ENCODE measurements at places on chromosomes 4 and X. TPM values are rescaled to one million over a fixed set of nuclear protein-coding genes. Genes with fewer than 3 reads are reported as not detected.

DNA sequence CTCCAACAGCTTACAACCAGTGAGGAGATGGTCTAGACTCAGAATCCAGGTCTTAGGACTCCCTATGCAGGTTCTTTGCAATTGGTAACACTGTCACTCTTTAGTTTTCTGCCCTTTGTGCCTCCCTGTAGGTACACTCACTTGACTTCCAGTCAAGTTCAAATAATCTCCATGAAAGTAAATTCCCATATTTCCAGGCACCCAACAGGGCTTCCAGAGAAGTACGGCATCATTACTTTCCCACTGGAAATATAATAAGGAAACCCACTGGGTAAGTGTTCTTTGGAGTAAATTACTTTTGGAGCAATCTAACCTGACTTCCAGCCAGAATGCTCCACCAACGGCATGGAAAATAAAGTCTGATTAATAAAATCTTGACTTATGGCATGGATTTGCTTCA lies 338.9 kb downstream of the HNRNPD start:
- H3K4me3 ChIP-seq: no peak overlapping the region
- H3K27ac ChIP-seq: no peak overlapping the region
- H3K4me1 ChIP-seq: no peaks in the 10 kb centered on the region

Gene MAGEA10
- not detected for total RNA-seq

Gene RHOH
- total RNA-seq: 183 TPM

DNA sequence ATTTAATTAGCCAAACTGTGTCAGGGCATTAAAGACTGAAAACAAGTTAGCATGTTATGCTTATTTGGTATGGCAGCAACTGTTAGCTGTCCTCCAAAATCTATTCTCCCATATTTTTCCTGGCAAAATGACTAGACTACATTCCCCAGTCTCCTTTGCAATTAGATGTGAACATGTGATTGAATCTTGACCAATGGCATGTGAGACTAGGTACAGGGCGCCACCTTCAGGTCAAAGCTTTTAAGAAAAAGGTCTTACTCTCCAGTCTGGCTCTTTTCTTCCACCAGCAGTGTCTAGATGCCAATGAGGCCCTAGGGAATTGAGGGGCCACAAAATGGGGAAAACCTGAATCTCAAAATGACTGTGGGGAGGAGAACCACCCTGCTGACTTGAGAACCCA lies 408.2 kb downstream of the SMARCA1 start:
- H3K27me3 ChIP-seq: no peaks in the 10 kb centered on the region
- H3K4me1 ChIP-seq: no peaks in the 10 kb centered on the region
- DNase-seq: no peak
- H3K27ac ChIP-seq: no peak overlapping the region
- no peaks in the 10 kb centered on the region for H3K36me3 ChIP-seq

DNA sequence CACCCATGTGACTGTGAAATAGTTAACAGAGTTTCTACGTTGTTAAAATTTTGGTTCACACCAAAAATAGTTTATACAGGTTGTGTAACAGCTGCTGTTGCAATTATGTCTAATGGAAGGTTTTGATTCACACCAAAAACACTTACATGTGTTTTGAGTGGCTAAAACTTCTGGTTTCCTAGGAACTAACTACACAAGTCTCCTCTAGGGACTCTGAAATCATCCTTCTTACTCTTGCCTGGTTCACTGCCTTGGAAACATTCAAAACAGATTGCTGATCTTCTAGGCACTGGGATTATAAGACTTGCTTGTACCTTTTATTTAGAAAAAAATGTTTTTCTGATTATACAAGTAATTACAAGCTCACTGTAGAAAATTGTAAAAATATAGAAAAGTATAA lies 14.9 kb upstream of the MORC4 start:
- no peak for DNase-seq
- no peak overlapping the region for H3K4me3 ChIP-seq
- no peak overlapping the region for H3K27ac ChIP-seq

DNA sequence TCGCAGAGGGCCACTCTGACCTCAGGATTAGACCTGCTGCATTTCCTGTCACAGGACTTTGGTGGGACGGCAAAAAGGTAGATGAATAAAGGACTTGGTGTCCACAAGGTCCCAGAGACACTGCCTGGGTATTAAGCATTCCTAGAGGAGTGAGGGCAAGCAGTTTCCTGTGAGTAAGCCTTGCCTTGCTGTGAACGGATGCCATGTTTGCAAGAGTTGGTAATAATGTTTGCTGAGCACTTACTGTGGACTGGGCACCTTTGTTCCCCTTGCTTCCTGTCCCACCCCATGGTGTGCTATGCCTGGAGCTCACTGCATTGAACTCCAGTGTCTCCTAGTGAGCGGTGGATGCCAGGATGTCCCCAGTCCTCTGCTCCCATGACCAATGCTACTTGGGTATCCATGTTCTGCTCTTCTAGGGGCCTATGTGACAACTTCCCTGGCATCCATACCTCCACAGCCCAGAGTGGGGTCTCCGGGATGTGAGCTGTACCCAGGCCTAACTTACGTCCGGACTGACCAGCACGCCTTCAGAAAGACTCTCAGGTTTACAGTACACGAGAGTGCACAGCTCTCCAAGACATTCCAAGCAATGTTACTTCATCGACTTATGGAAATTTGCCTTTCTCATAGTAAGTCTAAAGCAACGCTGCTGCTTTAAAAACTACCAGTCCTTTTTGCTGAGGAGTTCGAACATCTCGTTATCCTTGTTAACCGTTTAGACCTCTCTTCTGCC lies 95.5 kb upstream of the MSX1 start:
- no peaks in the 10 kb centered on the region for H3K36me3 ChIP-seq
- no peak for DNase-seq
- peaks cover 17% of the 10 kb centered on the region for H3K4me1 ChIP-seq

Gene CXCL6
- total RNA-seq: not detected

Gene TENM3
- total RNA-seq: not detected

Gene CLNK
- 0.58 TPM for total RNA-seq

- no peak overlapping the region for H3K4me3 ChIP-seq
- no peak for DNase-seq
- no peaks in the 10 kb centered on the region for H3K27me3 ChIP-seq
- H3K27ac ChIP-seq: no peak overlapping the region
- no peaks in the 10 kb centered on the region for H3K36me3 ChIP-seq
- no peaks in the 10 kb centered on the region for H3K4me1 ChIP-seq
Observed at GRCh38 chr4:42985976-42986375, 93.5 kb downstream of the GRXCR1 start.

- no peaks in the 10 kb centered on the region for H3K4me1 ChIP-seq
- no peaks in the 10 kb centered on the region for H3K36me3 ChIP-seq
- no peak overlapping the region for H3K27ac ChIP-seq
- H3K27me3 ChIP-seq: peaks cover 12% of the 10 kb centered on the region
- DNase-seq: no peak
- H3K4me3 ChIP-seq: no peak overlapping the region
Observed at GRCh38 chr4:3821580-3822229, 55.5 kb downstream of the ADRA2C start.

Gene CCDC160
- total RNA-seq: not detected

All from activated B cell treated with CpG ODN at 0.5 μM for 24 hours (primary cell).